ENCODE measurements at places on chromosomes 6 and 20.

DNA sequence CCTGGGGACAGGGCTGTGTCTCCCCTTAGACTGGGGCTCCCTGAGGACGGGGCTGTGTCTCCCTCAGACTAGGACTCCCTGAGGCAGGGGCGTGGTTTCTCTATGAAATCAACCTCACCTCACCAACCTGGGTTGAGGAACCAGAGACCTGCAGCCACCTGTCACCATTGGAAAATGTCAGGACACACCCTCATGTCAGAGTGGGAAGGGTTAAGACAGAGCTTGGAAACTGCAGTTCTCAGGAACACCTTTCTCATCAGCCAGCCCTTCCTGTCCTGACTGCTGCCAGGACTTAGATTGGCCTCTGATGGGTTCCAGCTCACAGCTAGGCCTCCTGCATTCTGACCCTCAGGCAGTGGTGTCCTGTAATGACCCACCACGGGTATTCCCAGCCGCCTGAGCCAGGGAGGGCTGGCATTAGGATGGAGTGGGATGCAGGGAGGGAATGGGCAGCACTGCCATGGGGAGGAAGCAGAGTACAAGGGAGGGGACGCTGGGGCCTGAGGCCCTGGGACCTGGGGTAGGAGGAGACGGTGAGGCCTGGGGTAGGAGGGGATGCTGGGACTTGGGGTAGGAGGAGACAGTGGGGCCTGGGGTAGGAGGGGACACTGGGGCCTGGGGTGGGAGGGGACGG, 76.3 kb downstream of the MRPL14 start:
- no peak for DNase-seq

DNA sequence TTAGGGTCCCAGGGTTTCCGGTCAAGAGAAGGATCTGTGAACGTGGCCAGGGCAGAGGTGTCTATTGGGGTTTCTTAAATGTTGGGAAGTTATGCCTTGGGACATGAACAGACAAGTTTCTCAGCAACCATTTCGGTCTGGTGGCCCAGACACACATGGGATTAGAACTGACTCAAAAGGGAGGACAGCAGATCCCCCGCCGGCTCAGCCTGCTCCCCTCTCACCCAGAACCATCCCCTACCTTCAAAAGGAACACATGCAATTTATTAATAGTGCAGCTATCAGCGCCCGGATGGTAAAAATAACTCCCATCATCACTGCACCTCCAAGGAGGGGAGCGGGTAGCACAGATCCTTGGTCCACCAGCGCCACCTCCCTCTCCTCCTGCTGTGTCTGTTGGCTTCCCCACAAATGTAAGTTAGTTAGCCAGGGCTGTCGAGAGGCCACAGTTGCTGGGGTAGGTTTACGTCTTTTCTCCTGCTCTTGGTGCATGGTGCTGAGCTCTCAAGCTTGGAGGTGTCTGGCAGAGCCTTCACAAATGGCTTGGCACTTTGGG, 77.1 kb downstream of the TRAM2 start:
- no peak for DNase-seq

- DNase-seq = no peak
These were observed 146.2 kb downstream of the GRIK2 start for GRCh38 chr6:101539510-101540245.

DNA sequence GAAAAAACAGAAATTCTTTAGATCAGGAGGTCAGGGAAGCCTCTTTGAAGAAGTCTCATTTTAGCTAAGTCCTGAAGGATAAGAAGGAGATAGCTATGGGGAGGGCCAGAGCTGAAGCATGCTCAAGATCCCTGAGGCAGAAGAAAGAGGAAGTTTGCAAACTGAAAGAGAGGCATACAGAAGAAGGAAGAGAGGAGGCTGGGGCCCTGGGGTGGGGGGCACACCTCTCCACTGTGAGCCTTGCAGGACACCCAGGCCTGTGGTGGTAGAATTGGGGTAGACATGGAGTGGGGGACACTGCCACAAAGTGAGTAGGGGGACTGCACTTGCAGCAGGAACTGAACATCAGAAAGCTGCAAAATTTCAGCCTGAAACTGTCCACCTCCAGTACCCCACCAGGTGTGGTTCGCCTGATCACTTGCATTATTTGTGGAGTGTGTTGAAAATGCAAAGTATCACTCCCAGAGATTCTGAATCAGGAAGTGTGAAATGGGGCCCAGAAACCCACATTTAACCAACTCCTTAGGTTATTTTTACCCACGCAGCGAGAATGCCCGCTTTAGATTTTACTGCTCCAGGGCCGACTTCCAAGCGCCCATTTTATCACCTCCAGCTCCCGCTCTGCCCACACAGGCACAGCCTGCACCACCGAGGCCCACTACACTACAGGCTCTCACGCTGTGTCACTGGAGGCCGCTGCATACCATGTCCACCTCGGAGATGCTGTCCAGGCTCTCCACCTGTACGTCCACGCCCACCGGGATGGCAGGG, 44.0 kb downstream of the GABRR2 start:
- no peak for DNase-seq

DNA sequence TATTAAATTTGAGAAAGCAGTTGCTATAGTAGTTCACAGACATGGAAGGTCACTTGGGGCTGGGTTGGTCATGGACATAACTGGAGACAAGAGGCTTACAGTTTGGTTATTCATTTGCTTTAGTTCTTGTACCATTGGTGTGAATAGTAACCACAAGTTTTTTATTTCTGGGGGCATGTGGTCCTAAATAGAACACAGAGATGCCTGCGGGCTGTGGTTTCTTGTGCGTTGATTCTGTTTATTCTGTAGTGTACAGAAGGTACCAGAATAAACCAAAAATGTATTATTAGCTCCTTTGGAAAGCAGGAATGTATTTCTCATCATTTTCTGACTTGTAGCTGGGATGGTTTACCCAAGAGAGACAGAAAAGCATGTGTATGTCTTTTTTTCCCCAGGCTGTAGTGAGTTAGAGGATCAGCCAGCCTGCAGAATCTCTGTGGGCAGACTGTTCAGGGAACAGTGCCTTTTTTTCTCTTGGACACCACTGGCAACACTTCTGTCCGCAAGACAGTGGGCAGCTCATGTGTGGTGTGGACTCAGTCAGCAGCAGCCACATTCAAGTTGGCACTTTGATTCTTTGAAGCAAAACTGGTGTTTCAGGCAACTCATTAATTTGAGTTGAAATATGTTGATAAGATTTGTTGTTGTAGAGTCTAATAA, 122.1 kb downstream of the LRRC1 start:
- no peak for DNase-seq

GRCh38 chr20:64058536-64058935, 4.5 kb upstream of the TCEA2 start:
- DNase-seq = no peak

DNA sequence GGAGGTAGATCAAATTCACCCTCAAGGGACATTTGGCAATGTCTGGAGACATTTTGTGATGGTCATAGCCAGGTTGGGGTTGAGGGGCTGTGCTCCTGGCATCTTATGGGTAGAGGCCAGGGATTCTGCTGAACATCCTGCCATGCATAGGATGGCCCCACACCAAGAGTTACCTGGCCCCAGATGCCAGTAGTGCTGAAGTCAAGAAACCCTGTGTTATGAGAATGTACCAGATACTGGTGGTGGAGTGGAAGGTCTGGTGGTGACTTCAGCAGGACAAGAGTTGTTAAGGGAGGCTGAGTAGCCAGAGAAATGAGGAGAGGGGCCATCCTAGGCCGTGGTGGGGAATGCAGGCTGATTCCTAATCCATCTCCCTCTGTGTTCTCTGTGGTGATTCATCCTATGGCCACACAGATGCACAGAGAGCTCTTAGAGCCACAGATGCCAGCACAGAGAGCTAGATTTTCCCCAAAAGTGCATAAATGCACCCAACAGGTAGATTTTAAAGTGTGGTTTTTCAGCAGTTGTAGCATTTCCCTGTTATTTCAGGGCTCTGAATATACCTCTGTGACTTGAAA, 43.6 kb downstream of the CDYL start:
- DNase-seq = no peak

GRCh38 chr6:139636391-139636790, 261.9 kb upstream of the CITED2 start:
- DNase-seq = no peak

DNA sequence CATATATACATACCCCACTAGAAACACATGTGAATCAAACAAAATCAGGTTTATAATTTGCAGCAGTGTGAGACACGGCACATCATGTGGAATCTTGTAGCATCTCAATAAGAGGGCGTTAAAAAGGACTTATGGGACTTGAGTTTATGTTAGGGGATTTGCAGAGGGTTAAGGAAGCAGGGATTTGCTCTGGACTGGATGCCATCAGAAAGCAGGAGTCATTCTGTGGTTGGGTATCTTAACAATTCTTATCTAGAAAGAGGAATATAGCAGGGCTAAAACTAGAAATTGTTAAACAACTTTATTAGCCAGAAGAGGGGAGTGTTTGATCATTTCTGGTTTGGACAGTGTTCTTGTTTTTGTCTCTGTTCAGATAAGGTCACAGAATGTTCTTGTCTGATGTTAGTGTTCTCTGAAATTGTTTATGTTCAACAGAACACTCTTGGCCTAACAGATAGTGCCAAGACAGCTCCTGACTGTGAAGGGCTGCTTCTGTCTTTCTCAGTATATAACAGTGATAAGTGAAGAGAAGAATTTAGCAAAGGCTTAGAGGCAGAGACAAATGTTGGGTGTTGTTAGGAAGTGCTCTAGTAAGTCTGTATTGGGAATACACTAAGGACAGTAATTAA, 39.2 kb downstream of the LIN28B start:
- DNase-seq = no peak

DNA sequence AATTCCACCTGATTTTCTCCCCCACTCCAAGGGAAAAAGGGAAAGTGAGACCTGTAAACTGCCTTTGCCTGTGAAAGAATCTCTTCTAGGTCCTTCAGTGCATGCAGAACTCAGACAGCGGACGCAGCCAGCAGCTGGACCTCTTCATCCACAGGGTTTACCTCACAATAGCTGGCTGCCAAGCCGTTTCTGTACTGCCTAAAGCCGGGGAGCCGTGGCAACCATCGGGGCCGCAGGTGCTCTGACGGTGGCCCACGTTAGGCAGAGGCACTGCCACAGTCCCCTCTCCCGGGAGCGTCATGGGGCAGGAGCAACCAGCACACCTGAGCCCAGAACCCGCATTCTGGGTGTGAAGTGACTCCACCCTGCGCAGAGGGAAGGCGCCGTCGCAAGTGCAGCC, 206.1 kb downstream of the TTLL2 start:
- no peak for DNase-seq

GRCh38 chr6:15748341-15748740, 85.5 kb upstream of the DTNBP1 start:
- DNase-seq = no peak

Measured in stimulated activated CD8-positive, alpha-beta memory T cell treated with anti-CD3 and anti-CD28 coated beads, Interleukin-2, amount 100 ng/mL, for 1 hour (primary cell).